ENCODE measurements at places on chromosomes 3 and 15. TPM values are rescaled to one million over a fixed set of nuclear protein-coding genes. Genes with fewer than 3 reads are reported as not detected.

DNA sequence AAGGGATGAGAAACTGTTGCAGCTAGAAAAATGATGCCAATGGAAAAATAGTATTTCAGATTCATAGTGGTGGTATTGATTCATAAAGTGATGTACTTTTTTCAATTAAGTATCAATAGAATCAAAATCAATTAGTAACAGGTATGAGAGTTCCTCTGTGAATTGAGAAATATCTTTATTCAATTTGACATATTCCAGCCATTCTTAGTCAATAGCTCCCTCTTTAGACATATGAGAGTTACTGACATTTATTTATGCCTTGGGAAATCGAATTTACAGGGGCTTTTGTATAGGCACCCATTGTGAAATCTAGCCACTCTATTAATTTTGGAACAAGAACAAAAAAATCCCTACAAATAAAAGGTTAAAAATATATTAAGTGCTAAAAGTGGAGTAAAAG is 386.9 kb upstream of the CNTN3 start:
- no peak for DNase-seq

DNA sequence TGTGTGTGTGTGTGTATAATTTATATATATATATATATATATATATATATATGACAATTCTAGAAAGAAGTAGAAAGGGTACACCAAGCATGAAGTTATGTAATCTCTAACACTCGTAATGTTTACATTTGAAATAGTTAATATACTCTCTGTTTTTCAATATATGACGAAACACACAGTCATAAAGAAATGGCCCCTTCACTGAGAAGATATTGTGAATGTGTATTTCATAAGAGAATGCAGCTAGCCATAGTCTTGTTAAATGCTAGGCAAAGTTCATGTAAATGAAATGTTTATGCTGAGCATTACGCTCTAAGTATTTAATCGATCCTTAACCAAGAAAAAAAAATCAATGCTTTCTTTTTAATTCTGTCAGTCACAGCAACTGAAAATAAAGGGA is 154.7 kb upstream of the TSPAN3 start:
- no peak for DNase-seq

DNA sequence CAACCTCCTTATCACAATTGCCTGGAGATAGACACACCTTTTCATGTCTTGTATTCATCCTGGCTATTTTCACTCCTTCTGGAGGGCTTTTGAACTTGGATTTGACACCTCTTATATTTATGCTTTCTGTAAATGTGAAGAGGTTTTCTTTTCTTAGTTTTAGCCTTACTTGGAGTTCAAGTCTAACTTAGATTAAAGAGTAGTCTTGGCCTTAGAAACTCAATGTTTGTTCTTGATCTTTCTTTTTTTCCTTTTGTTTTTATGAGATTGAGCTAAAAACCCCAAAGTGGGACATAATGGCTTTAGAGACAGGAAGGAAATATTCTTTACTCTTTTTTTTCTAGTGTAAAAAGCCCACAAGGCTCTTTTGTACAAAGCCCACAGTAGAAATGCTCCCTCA is 1054.9 kb downstream of the ROBO1 start:
- DNase-seq, result no peak

DNA sequence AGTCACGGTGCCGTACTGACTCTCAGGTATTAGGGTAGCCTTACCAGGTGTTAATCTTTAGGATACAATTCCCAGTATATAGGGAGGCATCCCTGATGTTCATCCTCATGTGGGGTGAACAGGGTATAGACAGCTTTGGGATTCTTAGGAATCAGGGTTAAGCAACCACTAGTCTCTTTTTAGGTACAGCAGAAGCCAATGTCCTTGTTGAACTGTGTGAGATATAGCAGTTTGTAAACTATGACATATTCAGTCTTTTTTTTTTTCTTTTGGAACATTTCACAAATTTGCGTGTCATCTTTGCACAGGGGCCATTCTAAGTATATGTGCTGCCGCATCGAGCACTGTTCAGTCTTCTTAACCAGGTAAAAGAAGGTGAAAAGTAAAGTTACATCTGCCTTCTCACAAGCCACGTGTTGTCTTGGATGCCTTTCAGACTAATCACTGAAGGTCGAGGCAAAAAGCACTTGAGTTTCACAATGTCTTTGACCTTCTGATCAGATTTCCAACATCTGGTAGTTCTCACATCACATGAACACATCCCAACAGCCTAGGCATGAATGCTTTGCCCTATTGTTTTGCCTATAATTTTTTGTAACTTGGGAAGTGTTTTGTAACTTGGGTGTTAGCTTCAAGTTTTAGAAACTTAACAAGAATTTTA is 17.2 kb downstream of the TSEN2 start:
- DNase-seq, result no peak

DNA sequence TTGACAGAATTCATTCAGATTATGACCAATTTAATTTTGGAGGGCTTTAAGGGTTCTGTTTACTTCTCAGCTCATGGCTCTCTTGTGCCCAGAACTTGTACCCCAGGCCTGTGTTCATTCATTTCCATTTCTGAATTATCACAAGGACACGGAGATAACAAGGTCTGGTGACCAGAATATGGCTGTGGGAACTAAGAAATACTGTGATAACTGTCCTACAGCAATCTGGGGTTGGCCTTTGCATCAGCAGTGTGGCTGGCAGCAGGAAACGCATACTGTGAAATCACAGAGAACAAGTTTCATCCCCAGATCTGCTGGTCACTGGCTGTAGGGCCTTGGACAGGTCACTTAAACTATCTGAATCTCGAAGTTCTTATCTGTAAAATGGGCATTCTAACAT is 41.8 kb upstream of the TPM1 start:
- no peak for DNase-seq

GRCh38 chr15:63189941-63190768 is 749 bp downstream of the RAB8B start:
- no peak for DNase-seq

DNA sequence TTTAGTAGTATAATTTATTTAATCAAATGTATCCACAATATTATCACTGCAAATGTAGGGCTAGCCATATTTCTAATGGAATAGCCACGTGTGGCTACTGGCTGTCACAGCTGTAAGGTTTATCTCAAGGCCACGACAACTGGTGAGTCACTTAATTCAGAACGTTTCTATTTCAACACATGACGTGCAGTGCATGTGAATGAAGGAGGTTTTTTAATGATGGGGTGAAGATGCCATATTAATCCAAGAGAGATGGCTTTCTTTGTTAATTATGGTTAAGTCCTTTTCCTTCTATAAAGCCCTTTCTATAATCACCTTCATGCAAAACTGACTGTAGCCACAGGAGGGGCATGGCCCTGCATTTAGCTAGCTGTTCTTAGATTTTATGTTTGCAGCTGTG is 212.0 kb downstream of the FEZF2 start:
- no peak for DNase-seq

GRCh38 chr3:128311441-128311844 is 155.2 kb downstream of the DNAJB8 start:
- no peak for DNase-seq

- no peak for DNase-seq
These were observed 171.0 kb upstream of the UMPS start for GRCh38 chr3:124558991-124559845.

DNA sequence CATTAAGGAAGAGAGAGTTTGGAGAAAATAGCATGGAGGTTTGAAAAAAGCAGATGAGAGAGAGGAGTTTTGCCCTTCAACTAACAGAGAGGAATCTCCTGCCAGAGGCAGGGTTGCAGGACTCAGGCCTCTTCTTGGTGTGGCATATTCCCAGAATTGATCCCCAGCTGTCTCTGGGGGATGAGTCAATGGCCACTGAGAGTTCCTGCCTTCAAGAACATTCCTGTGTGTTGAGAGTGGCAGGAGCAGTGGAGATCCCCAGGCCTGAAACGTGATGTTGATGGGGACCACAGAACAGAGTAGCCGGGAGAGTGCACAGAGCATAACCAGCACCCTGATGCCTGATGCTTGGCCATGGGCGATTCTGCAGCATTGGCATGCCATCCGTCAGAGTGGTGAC is 348.4 kb upstream of the THBS1 start:
- no peak for DNase-seq

GRCh38 chr15:70690021-70690420 is 73.3 kb downstream of the UACA start:
- no peak for DNase-seq

GRCh38 chr3:69201658-69202057 is 79.3 kb upstream of the LMOD3 start:
- DNase-seq, result no peak

DNA sequence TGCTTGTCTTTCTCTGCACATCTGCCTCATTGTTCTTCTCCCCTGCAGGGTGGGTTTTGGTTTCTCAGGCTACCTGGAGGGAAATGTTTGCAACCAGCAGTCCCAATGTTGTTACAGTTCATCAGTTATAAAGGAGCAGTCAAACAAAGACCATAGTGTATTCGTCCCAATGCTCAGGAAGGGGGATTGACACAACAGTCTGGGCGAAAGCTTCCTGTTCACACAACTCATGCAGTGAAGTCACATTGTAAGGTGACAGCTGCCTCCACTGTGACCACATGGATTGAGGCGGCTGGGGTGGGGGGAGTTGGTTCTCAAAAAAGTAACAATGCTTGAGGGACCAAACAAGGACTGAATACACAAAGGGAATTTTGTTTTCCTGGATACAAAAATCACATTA is 28.8 kb upstream of the TF start:
- DNase-seq, result no peak

Gene RPUSD3
- 82.0 TPM for total RNA-seq

Gene LRRIQ4
- total RNA-seq, result not detected

Gene CCR1
- total RNA-seq, result not detected

Gene FYCO1
- total RNA-seq, result 10.5 TPM

Gene TMEM45A
- 0.22 TPM for total RNA-seq

Gene ATP13A5
- not detected for total RNA-seq

Gene GRAMD2A
- total RNA-seq, result not detected

Gene RAP2B
- total RNA-seq, result 8.7 TPM

Gene STAB1
- 0.17 TPM for total RNA-seq

Gene CILP
- not detected for total RNA-seq

All from activated naive CD4-positive, alpha-beta T cell treated with anti-CD3 and anti-CD28 coated beads for 36 hours (primary cell).